Left kidney (tissue), 8 donors: ENCODE measurements at places on chromosomes 2 and 18. TPM values are rescaled to one million over a fixed set of nuclear protein-coding genes. Genes with fewer than 3 reads are reported as not detected.

Gene GCG
- polyA plus RNA-seq = not detected

Gene DLGAP1
- polyA plus RNA-seq = 6.2 TPM

Gene UGT1A3
- polyA plus RNA-seq = not detected

- DNase-seq = no peak
Measured at GRCh38 chr2:61640406-61640805, 102.2 kb upstream of the XPO1 start.

GRCh38 chr2:227813562-227814353 lies at the start of gene CCL20:
Gene CCL20 (plus strand): TSS chr2:227813842. CDS start chr2:227813912, 70 bp downstream.
- no peak for DNase-seq

DNA sequence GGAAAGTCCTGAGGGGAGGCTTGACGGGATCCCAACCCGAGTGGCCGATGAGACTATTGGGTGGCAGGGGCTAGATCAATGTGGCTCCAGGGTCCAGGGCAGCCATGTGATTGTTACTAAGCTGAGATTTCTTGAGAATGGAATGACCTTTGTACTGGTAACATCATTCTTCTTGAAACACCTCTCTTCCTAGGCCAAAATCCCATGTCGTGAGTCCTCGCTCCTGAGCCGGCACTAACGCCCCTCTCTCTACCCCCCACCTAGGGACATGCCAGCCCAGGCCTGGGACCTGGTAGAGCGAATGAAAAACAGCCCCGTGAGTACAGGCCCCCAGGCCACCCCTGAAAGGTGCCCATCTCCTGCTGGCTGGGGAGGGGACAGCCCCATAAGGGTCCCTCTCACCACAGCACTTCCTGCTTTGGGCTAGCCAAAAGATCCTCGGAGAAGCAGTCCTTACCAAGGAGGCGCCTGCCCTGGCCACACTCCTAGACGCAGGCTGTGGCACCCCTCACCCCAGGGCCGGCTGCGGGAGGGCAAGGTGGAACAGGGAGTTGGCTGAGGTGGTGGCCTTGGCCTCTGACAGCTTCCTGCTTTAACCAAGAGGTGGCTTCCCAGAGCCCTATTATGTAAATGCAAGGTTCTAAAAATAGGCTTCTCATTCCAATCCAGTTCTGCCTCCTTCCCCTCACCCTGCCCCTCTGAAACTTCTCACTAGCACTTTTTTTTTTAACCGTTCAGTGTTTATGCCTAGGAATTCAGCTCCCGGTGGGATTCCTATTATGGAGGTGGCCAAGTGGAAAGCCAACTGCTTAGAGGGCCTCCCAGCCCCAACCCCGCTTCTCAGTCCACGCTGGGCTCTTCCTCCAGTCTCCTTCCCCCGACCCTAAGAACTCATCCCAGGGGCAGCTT lies 126.6 kb upstream of the PPP1CB start:
- DNase-seq = no peak

DNA sequence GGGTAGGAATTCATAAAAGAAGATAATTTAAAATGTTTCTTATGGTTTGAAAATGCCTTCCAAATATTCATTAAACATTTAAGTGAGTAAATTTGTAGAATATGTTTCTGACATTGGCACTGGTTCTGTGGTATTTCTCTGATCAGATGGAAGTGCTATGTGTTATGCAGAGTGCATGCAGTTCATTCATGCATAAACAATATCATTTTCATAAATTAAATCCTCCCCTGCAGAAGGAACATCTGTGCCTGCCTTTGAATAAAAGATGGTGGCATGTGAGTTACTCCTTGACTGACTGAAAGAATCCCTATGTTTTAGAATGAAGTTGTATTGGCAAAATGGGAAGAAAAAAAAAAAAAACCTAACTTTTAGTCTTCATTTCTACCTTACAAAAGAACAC lies 5.9 kb downstream of the NEUROD1 start:
- DNase-seq = no peak

DNA sequence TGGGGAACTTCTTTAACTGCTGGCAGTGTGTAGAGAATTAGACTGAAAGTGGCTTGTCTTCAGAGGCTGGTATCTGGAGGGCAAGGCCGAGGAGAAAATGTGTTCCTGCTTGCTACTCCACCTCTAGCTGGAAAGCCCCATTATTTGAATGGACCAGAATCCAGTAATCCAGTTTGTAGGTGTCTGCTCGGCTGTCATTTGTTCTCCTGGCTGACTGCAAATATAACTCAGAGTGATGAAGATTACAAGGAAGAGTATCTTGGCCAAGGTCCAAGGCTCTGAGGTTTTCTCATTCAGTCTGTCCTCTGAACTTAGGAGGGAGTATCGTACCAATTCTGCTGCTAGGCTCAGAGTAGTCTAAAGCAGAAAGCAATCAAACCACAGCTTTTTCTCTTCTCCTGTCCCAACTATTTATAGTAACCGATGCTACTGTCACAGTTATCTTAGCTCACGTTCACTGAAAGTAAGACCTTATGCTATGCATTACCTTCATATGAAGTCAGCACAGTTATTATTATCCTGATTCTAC lies 228.6 kb downstream of the SETBP1 start:
- no peak for DNase-seq

GRCh38 chr18:35110059-35110458 lies 68.8 kb downstream of the MAPRE2 start:
- DNase-seq = no peak

GRCh38 chr2:241052677-241053360 lies 49.3 kb downstream of the MTERF4 start:
- no peak for DNase-seq

GRCh38 chr2:52113338-52113737 lies 1081.4 kb upstream of the NRXN1 start:
- no peak for DNase-seq
